Testis (tissue), 5 donors: ENCODE measurements at places on chromosomes 7 and 10.

GRCh38 chr7:111832174-111832573 is 269.9 kb upstream of the IMMP2L start:
- no peak for DNase-seq

- no peak for DNase-seq
Observed at GRCh38 chr7:8536431-8536830, 103.0 kb downstream of the NXPH1 start.

DNA sequence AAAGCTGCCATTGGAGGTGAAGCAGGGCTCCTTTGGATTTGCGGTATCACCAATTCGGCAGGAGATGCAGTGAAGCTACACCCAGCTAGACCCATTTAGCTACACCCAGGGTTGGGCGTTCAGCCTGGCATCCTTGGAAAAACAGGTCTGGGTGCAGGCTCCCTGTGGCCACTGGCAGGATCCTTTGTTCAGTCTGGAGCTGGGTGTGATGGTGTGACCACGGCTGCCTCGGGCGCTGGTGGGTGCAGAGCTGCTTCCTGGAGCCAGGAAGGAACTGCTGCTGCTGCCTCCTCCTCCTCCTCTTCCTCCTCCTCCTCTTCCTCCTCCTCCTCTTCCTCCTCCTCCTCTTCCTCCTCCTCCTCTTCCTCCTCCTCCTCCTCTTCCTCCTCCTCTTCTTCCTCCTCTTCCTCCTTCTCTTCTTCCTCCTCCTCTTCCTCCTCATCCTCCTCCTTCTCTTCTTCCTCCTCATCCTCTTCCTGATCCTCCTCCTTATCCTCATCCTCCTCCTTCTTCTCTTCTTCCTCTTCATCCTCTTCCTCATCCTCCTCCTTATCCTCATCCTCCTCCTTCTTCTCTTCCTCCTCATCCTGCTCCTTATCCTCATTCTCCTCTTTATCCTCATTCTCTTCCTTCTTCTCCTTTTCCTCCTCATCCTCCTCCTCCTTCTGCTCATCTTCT is 84.0 kb downstream of the GRK5 start:
- DNase-seq = no peak

GRCh38 chr10:129962031-129962871 is 1.8 kb downstream of the EBF3 start:
- no peak for DNase-seq

DNA sequence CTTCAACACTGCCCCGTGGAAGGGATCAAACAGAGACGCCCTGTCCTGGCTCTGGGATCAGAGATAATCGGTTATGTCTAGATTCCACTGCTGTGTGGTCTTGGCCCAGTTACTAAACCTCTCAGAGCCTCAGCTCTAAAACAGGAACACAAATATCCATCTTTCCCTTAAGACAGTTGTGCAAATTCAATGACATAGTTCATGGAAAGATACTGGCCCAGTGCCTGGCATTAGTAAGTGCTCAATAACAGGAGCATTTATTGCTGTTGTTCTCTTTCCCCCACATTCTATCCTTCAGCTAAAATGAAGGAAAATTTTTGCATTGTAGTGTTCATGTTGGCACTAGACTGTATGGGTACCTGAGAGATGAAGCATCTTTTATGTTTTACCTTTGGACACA is 58.6 kb downstream of the TACC2 start:
- no peak for DNase-seq

DNA sequence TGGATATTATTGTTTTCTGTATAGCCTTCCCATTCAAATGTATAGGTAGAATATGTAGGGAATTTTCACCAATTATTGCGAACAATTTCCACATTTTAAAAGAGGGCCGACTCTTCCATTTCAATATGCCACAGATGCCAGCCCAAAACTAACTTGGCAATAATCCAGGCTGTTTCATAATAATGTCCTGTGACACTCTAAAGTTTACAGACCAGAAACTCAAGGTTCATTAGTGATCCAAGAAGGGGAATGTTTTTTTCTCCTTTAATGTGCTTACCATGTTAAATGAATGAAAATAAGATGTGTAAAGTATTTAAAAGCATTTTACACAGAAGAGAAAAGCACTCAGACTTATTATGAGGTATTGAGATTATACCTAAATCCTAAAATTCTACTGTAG is 63.0 kb upstream of the FAM3C start:
- DNase-seq = no peak

- no peak for DNase-seq
Observed at GRCh38 chr10:121658611-121659010, 60.4 kb upstream of the FGFR2 start.

- no peak for DNase-seq
Observed at GRCh38 chr7:3272691-3273141, 28.3 kb upstream of the SDK1 start.

GRCh38 chr7:111633878-111634277 is 71.6 kb upstream of the IMMP2L start:
- no peak for DNase-seq

GRCh38 chr7:30510124-30511075 is 5.8 kb upstream of the GGCT start:
- no peak for DNase-seq

DNA sequence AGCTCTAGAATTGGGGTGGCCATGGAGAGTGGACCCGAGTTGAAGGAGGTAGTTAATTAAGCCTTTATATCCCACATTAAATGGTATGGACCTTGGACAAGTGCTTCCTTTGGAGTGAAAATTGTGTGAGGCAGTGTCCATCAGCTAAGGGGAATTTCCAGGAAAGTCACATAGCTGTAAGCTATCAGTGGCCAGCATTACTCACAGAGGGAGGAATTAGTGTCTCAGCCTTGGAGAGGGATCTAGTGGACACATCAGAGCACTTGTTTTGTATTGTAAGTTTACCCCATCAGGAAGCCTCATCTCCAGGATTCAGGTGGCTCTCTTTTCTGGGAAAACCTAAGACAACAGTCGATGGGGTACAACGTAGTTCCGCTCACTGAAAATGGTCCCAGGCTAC is 416.7 kb downstream of the TFEC start:
- no peak for DNase-seq

GRCh38 chr7:26987338-26987737 is 108.5 kb downstream of the HOXA1 start:
- no peak for DNase-seq

- no peak for DNase-seq
Observed at GRCh38 chr7:34067005-34067778, 161.9 kb downstream of the BMPER start.

- DNase-seq = no peak
Observed at GRCh38 chr10:77436257-77436975, 201.2 kb downstream of the KCNMA1 start.
